ENCODE measurements at places on chromosomes 4 and X.

GRCh38 chrX:66074920-66075879, 35.3 kb upstream of the VSIG4 start:
- DNase-seq = no peak

GRCh38 chr4:128451270-128451905, 163.8 kb upstream of the PGRMC2 start:
- no peak for DNase-seq

GRCh38 chr4:99749445-99750391, 66.9 kb upstream of the DAPP1 start:
- DNase-seq = no peak

DNA sequence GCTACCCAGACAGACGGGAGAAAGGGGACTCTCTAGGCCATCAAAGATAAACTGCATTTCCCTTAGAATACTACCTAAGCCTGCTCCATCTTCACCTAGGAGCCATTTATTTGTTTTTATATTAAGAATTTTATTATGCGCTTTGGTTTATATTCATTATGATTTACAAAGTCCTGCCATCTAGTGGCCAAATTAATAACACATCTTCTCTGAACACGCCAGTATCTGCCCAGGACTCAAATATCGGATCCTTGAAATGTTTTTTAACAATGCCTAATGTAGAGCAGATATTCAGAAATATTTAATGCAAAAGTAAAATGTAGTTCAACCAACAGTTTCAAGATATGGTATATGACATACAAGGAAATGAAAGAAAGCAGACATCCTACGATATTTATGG, 20.8 kb upstream of the PRPS2 start:
- no peak for DNase-seq

DNA sequence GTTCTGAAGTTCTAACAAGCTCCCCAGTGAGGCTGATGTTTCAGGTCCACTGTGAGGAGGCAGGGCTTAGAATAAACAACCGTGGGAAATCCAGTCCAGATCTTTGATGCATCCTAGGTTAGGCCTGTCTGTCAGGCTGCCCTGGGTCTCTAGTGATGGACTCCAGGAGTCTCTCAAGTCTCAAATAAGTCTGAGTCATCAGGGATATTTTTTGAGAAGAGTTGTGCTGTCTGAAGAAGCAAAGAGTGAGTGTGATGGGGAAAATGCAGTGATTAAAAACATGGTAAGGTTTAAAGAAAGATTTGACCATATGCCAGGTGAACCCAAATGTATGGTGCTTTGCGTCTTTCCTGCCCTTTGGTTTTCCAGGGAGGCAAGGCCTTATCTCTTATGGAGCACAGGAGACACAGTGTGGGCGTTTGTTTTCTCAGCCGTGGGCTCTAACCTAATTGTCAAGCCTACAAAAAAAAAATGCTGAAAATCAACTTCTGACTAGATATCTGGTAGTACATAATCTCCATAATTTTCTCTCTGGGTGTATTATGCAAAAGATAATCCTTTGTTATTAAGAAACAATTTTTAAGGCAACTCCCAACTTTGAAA, 100.7 kb downstream of the PTTG2 start:
- no peak for DNase-seq

DNA sequence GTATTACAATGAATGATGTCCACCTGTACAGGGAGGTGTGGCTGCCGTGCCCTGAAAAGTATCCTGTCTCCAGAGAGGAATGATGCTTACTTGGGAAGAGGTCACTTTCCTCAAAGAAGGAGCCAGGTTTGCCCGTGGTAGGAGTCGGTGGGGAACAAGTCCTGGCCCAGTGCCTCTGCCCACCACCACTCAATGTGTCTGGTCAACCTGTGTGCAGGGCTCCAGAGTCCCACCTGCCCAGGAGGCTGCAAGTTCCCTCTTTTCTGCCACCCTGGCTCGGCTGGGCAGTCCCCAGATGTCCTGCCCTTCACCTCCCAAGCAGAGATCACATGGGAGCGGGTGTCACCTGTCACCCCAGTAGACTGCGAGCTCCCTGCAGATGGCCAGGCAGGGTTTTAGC, 75.4 kb upstream of the C4orf50 start:
- DNase-seq = no peak

DNA sequence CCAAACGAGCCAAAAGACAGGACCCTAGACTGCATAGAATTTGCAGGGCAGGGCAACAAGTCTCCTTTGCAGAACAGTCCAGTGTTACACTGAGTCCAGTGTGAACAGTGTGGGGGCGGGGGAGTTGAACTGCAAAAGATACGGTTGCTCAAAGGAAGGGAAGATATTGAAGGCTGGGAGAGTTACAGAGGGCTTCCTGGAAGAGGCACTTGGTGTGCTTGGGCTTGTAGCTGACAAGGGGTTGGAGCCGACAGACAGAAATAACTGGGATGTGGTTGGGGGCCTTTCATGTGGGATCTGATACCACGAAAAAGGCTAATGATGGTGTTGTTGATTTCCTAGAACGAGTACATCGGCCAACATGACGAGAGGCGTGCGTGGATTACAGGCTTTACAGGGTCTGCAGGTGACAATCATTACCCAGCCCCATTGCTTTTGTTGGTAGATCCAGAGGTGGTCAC, 6.1 kb downstream of the XPNPEP2 start:
- DNase-seq = no peak

- DNase-seq = no peak
Observed at GRCh38 chrX:63754136-63754859, 30.7 kb downstream of the ARHGEF9 start.

DNA sequence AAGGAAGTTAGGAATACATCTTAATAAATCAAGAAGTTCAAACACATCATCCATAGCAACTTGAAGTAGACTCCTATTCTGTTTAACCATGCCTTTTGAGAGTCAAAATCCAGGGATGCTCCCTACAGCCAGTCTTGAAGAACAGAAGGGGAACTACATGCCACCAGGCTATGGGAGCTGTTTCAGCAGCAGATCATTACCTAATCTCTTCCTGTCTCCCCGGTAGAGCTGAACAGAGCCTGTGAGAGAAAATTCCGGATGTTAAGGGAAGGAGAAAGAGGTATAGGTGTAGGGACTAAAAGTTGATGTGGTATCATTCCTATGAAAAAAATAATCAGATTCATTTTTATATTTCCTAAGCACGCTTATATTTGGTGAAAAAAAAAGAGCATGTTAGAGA, 352.2 kb downstream of the SPRY1 start:
- DNase-seq = no peak

- no peak for DNase-seq
Observed at GRCh38 chr4:74855879-74856278, 61.6 kb upstream of the BTC start.

DNA sequence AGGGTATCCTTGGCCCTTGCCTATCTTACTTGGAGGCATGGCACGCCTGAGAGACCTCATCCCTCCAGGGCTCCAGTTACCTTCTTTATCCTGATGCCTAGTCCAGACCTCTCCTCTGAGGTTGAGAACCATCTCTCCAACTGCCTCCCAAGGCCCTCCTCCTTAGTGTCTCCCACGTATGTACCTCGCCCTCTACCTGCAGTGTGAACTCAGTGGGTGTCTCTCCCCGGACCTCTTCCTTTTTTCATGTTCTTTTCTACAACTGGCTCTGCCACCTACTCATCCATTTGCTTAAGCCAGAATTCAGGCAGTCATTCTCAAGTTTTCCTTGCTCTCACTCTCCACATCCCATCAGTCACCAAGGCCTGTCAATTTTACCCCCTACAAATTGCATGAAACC, 16.6 kb downstream of the RPS4X start:
- no peak for DNase-seq

- DNase-seq = no peak
Observed at GRCh38 chr4:25775166-25775565, 87.6 kb downstream of the SEL1L3 start.

GRCh38 chrX:38066934-38067333, 60.6 kb downstream of the SYTL5 start:
- no peak for DNase-seq

- DNase-seq = no peak
Observed at GRCh38 chr4:69489856-69490255, 5.8 kb downstream of the UGT2B4 start.

DNA sequence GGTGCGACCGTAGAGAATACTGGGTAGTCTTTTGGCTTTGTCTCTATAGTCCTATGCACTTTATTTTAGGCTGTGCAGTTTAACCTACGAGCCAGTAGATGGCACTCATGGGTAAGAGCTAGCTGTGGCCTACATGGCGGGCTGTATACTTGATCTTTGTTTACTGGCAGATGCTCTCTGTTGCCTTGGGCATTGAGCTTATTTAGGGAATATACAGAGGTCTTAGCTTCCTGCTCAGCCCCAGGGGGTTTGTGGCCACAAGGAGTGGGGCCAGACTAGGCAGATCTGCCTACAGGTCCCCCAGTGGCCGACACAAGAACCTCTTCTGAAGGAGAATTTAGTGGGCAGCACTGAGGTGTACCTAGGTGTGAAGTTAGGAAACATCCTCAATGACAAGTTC, 227.6 kb upstream of the HDX start:
- DNase-seq = peak; percentile 6

DNA sequence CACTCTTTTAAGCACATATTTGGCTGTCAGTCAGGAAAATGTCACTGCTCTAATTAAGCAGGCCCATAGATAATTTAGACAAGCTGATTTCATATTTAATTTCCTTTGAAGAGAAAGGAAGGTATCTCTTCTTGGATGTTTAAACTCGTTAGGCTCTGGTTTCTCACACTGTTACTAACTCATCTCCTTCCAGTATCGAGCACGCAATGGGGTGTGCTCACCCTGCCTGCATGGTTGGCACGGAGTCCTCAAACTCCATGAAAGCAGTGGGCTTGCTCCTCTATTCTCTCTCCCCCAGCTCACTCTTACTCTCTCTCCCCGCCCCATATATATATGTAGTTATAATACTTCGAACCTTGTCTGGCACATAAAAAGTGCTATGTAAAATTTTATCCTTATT, 76.9 kb downstream of the EGF start:
- DNase-seq = no peak

- no peak for DNase-seq
Observed at GRCh38 chrX:13835825-13836224, 18.9 kb upstream of the GPM6B start.

DNA sequence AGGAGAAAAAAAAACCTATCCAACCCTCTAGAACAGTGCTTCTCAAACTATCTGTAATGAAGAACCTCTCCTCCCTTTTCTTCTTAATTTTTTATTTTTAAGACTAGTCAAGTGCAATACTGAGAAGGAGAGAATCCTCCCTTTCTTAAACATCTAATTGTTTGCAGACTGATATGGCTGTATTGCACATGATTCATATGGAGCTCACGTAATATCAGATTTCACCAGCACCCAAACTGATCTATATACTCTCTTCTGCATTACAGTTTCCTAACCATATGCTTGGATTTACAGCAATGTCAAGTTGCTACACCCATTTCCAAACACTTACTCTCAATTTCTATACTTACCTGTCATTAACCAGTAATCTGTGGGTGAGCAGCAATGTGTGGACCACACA, 9.5 kb downstream of the PRMT9 start:
- no peak for DNase-seq

DNA sequence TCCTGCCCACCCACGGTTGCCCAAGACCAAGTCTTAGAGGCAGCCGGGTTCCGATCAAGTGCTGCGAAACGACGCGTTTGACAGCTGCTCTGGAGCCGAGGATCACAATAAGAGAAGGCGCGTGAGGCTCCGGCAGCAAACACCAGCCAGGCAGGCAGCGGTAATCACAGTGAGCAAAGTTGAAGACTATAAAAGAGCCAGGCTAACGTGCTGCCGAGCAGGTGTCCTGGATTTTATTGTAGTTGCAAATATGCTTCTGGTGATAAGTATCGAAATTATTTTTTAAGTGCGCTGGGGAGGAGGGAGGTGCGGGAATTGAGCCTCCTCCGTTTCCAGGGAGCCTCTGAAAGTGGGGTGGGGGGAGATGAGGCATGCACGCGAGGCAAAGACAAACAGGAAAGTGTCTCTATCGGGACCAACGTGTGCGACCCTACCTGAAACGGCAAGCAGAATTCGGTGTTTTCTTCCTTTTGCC, 590 bp downstream of the GABRA2 start:
- DNase-seq = no peak

- no peak for DNase-seq
Observed at GRCh38 chr4:84403656-84404055, 95.4 kb downstream of the NKX6-1 start.

DNA sequence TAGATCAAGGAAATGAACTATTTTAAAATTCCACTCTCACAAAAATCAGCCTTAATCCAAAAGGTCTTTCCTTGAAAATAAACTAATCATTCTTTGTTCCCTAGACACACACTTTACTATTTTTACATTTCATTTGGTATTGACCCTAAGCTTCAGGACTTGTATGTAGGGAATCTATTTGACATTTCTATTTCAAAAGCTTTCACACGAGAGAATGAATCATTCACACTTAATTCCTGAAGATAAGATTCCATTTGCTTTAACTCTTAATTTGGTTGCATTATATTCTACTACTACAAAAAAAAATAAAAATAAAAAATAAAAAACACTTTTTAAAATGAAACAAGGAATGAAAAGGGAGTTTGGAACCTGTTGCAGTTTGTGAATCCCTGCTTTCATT, 43.7 kb downstream of the EDNRA start:
- no peak for DNase-seq

DNA sequence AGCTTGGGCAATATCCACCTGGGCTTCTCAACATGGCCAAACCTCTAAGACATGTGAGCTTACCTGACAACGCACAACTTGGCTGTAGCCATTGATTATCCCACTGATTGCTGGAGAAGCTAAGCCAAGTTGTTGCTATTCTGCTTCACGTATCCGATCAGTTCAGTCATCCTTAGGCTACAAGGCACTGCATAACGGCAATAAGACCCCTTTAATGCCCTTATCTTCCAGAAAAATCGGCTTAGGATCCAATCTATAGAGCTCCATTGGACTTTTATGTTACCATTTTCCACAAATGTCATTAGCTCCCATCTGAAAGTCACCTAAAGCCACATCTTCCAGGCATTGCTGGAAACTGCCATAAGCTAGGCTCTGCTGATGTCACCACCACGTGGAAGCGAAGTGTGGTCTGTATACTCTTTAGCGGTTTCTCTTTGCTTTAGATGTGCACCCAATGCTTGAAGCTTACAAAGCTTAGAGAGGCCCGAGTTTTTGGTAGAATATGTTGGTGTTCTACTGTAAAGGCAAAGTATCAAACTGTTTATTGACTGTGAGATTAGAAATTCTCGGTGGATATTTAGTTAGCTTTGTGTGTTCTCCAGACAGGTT, 163.1 kb downstream of the CPE start:
- DNase-seq = no peak

DNA sequence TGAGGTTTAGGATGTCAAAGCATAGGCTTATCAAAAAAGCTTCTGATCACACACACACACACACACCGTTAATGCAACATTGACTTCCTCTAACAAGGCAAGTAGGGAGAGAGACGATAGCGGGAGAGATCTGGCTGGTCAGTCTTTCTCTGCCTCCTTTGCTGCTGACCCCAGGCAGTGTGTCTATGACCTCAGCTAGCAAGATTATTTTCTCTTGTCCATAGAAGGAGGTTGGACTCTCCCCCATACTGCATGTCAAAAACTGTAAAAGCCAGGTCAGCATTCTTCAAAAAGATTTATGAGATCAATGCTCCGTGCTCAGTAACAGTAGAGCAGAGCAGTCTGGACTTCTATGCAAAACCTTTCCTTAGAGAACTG, 63.5 kb upstream of the PGM2 start:
- no peak for DNase-seq
